ENCODE measurements at places on chromosomes 5 and 9. TPM values are rescaled to one million over a fixed set of nuclear protein-coding genes. Genes with fewer than 3 reads are reported as not detected.

Gene PCDHA9
- total RNA-seq, result 1.2 TPM

Gene ZSWIM6
- 31.5 TPM for total RNA-seq

Gene RPL35
- 1,674 TPM for total RNA-seq

- H3K36me3 ChIP-seq, result no peaks in the 10 kb centered on the region
- no peak for DNase-seq
- H3K27me3 ChIP-seq, result no peaks in the 10 kb centered on the region
These were observed 48.7 kb upstream of the ACTBL2 start for GRCh38 chr5:57531333-57531732.

GRCh38 chr5:175347931-175348330 lies 96.1 kb downstream of the DRD1 start:
- peaks cover 6% of the 10 kb centered on the region for H3K4me1 ChIP-seq
- no peak overlapping the region for H3K27ac ChIP-seq
- H3K36me3 ChIP-seq, result no peaks in the 10 kb centered on the region

Data from spinal cord (tissue), 10 donors.